CD4-positive, alpha-beta T cell treated with Interleukin-10 for 1 hour (primary cell): ENCODE measurements at places on chromosomes 5 and 9.
A peak's percentile ranks its signal among the peaks of the same experiment; 100 is the strongest.

GRCh38 chr5:34743878-34744277 is 87.8 kb downstream of the RAI14 start:
- no peak for DNase-seq

- DNase-seq: no peak
Measured at GRCh38 chr5:123344816-123345426, 78.3 kb downstream of the CEP120 start.

- no peak for DNase-seq
Measured at GRCh38 chr5:43245724-43246385, 53.8 kb downstream of the NIM1K start.

- no peak for DNase-seq
Measured at GRCh38 chr5:32707418-32707997, 3.6 kb upstream of the NPR3 start.

DNA sequence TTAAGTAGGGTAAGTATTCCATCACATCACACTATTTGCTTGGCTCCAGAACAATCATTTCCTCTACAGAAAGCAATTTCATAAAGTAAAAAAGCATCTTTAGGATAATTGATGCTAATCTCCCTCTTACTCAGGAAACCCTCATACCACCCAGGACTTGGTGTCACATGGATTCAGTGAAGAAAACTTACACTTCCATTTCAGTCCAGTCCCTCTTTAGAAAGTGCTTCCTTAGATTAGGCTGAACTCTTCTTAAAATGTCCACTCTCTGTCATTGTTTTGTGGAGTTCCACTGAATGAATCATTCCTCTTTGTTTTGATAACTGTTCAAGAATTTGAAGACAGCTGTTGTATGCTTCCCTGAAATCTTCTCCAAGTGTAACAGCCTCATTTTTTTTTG is 144.0 kb upstream of the ZNF462 start:
- DNase-seq: no peak

DNA sequence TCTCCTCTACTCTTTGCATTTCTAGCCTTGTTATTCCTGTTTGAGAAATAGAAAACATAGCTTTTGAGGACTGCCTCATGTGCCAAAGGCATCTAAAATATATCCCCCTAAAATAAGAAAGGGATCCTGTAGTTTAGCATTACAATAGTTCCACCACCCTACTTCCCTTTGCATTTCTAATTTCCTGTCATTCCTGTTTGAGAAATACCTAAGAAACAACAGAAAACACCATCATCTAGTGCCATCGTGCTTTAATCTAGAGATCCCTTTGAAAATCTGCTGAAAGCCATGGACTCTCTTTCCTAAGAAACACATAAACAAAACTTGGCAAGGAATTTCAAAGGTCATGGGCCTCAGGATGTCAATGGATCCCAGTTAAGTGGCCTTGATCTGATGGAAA is 7.5 kb downstream of the CLK4 start:
- DNase-seq: no peak

DNA sequence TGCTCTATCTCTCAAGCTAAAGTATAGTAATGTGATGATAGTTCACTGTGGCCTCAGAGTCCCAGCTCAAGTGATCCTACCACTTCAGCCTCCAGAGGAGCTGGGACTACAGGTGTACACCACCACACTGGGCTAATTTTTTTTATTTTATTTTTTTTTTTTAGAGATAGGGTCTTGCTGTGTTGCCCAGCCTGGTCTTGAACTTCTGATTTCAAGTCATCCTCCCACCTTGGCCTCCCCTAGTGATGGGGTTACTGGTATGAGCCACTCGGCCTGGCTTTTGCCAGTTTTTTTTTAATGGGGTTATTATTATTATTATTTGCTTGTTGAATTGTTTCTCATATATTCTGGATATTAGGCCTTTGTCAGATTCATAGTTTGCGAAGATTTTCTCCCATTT is 13.2 kb downstream of the FAF2 start:
- no peak for DNase-seq

DNA sequence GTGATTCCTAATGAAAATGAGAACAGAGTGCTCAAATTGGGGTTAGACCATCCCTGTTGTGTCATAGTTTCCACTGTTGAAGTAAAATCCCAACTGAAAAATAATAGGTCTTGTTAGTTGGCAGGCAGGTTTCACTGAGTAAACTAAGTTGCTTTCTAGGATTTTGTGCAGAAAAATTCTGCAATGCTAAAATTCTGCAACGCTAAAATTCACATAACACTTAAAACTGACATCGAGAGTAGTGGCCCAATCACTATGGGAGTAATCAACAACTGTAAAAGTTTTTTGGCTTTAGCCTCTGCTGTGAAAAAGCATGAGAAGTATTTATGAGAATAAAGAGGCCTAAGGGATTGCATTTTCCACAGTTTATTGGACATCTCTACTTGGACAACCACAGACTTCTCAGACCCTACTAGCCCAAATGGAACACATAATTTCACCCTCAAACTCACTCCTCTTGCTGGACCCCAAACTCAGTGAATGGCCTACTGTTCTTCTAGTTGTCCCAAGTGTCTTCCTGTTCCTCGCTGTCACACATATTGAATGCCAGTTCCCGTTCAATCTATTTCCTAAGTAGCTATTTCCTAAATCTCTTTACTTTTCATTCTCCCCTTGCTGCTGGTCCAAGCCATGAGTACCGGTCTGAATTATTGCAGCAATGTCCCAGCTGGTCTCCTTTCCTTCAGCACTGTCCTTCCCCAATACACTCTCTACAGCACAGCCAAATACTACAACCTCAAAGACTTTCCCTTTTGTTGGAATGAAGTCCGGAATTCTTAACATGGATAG is 355.4 kb downstream of the PDE4D start:
- DNase-seq: no peak

GRCh38 chr5:96337048-96337781 is 95.8 kb downstream of the PCSK1 start:
- DNase-seq: no peak

DNA sequence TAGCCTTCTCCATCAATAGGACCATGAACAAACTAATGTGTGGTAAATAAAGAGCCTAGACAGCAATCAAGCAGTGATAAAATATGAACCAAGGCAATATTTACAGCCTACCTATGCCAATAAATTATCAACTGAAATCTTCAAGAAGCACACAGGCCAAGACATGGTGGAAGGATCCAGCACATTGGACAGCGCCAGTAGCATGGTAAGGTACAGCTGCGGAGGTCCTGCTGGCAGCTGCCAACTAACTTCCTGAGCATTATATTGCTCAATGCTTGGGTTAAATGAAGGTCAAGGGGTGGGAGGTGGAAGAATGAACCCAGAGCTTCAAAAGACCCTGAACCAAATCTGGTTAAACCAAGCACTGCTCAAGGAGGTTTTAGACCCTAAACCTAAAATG is 16.5 kb upstream of the SPDL1 start:
- no peak for DNase-seq

DNA sequence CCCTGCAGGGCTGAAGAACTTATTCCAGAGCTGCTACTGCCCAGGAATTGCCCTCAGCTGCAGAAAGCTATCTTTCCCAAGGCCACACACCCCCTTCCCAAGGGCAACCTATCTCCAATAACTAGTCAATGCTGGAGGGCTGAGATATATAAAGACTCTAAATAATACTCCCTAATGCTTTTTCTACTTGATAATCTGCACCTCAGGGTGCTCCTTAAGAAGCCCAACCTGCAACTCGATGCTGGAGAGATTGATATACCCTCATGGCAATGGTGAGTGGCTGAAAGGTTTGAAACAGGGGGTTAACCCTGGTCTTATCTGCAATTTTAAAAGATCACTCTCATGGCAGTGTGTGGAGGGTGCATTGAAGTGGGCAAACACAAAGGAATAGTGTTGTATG is 142.7 kb upstream of the APC start:
- no peak for DNase-seq

GRCh38 chr5:174573221-174573994 is 151.0 kb upstream of the MSX2 start:
- DNase-seq: no peak

GRCh38 chr5:154868702-154869101 is 10.3 kb downstream of the CNOT8 start:
- peak; percentile 15 for DNase-seq

DNA sequence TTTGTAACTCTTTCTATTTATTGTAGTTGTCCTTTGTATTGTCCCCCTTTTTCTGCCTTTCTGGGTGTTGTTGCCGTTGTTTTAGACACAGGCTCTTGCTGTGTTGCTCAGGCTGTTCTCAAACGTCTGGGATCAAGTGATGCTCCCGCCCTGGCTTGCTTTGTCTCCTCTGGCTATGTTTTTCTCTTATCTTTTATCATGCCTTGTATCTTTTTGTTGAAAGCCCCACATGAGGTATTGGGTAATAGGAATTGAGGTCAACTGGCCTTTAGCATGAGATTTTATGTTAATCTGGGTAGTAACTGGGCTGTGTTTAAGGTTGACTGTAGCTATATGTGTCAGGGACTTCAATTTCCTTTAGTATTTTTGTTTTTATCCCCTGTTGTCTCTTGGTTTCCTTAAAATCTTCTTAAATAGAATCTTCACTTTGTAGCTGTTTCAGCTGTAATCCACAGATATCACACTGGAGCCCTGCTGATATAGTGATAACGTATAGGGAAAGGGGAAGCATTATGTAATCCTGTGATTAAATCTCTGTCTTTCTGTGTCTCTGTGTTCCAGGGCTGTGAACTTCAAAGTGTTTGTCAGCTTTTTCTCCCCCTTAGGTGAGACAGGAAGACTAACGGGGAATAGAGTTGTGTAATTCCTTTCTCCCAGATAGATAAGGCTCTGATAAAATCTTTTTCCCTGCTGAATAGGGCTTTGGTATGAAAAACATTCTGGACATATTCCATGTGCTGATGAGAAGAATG is 25.9 kb upstream of the CACNA1B start:
- no peak for DNase-seq

GRCh38 chr5:149413477-149414210 is 34.6 kb upstream of the IL17B start:
- DNase-seq: no peak

- DNase-seq: peak; percentile 41
Measured at GRCh38 chr5:137751869-137752491, 2.2 kb downstream of the HNRNPA0 start.

DNA sequence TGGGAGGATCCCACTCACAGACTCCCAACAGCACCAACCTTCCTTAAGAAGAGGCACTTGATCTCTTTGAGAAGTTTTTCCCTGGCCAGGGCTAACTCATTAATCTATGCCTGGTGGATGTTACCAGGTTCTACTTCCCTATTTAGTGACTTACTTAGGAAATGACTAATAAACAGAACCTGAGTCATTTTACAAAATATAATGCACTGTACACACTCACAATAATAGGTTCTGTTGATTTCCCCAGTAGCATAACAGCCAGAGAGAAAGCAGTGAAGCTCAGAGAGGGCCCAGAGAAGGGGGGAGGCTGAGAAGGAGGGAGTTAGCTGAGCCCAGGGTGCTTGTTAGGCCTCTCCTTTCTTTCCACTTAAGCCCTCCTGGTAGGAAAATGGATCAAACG is 27.1 kb downstream of the FRMD3 start:
- peak; percentile 0 for DNase-seq

- no peak for DNase-seq
Measured at GRCh38 chr5:71957292-71957898, 149.9 kb upstream of the MAP1B start.

GRCh38 chr5:125409234-125409860 is 662.9 kb upstream of the ZNF608 start:
- DNase-seq: no peak

- peak; percentile 17 for DNase-seq
Measured at GRCh38 chr9:124133727-124134126, 122.2 kb downstream of the LHX2 start.

DNA sequence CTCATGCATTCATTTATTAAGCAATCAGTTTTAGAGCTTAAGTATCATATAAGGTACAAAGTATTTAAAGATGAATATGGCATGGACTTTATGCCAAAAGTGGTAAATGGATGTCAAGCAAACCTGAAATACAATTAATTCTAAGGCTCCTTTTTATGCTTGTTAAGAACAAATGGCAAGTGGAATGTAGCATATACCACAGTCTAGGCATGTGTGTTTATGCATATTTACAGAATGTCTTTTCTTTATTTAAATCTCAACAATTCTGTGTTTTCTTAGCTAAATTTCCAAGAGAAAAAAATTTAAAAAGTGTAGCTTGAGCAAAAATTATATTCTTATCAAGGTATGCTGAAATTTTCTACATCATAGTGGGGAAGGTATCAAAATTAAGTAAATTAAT is 39.8 kb downstream of the MPDZ start:
- no peak for DNase-seq

GRCh38 chr9:81687521-81688261 is 1.7 kb downstream of the TLE1 start:
- DNase-seq: no peak

- no peak for DNase-seq
Measured at GRCh38 chr5:151051931-151052608, 28.8 kb downstream of the TNIP1 start.

GRCh38 chr9:128628471-128629048 is 28.1 kb downstream of the DYNC2I2 start:
- DNase-seq: no peak

DNA sequence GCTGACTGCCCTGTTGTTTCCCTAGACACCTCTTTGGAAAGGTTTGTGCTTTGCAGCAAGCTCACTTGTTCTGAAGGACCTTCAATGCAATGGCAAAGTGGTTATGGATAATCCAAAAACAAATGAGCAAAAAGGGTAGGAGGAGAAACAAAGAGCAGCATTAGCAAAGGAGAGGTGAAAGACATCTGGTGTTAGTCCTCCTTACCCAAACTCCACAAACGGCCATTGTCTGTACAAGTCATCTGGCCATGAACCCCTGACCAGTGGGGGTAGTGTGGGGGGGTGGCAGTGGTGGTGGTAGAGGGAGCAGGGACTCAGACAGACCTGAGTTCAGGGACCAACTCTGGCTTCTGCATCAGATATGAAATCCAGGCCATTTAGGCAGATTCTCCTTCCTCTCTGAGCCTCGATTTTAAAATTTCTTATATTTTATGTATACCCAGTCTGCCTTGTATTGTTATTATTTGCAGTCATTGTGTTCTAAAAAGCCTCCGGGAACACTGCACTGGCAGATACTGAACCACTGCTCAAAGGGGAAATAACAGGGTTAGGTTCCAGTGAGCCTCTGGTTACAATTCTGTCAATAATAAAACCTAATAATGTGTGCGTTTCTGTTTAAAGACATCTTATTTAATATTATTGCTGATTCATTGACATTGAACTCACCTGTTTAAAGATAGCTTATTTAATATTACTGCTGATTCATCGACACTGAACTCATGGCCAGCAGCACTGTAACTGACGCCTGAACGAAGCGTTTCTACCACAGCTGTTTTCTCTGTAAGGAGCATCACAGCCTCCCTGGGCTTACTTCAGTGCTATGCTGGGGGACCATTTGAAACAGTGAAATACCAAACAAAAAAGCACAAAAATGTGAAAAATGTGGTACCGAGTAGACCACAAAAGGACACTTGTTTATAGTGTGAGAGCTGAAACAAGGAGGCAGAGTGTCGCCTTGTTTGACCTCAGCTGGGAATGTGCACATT is 156.0 kb downstream of the SEC61B start:
- no peak for DNase-seq

- no peak for DNase-seq
Measured at GRCh38 chr9:86185872-86186271, 73.6 kb downstream of the C9orf153 start.

GRCh38 chr5:109053995-109054417 is 306.3 kb downstream of the FER start:
- DNase-seq: no peak
